ENCODE measurements at places on chromosomes 6 and 20.

- DNase-seq: no peak
Measured at GRCh38 chr20:10509376-10509775, 74.3 kb downstream of the SLX4IP start.

DNA sequence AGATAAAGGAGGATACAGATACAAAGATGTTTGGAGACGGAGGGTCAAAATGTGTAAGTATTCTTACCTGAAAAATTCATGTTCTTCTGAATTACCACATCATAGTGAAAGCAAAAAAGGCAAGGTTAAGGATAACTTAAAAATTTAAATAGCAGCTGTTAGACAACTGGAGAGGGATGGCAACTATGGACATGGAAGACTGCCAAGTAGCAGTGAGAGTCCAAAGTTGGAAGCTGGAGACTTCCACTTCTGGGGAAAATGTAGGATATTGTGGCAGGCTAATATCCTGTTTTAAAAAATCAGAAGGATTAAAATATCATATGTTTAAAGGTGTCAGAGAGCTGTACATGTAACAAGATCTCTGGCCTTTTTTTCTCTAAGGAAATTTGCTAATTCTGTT is 29.8 kb downstream of the SYCP2 start:
- DNase-seq: no peak

GRCh38 chr6:125853168-125853567 is 62.4 kb downstream of the NCOA7 start:
- DNase-seq: no peak

DNA sequence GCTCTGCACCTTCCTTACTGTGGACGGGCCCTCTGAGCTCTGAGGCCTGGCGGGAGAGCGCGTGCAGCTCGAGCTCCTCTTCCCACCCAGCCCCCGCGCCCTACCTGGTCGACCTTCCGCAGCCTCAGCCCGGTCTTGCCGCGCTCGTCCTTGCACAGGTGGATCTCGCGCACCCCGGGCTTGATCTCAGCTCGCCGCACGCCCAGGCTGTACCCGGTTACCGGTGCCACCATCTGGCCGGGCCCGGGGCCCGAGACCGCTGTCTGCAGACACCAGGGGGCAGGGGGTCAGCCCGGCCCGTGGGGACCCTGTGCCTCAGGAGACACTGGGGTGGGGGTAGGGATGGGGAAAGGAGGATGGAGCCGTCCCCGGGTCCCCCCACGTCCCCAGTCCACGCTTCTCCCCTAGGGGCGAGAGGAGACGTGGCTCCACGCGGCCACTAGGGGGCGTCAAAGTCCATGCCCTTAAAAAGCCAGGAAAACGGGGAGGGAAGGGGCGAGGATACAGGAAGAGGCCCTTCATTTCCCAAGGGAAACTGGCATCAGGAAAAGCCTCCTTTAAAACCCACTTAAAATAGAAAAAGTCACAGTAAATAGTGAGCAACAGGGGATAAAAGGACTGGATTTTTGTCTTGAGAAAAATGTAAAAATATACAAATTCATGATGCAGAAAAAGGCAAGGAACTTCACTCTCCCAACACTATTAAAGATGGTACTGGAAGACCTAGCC is 15.5 kb downstream of the SDCBP2 start:
- DNase-seq: peak; percentile 86

GRCh38 chr6:119110601-119111548 is 32.4 kb upstream of the FAM184A start:
- peak; percentile 83 for DNase-seq

DNA sequence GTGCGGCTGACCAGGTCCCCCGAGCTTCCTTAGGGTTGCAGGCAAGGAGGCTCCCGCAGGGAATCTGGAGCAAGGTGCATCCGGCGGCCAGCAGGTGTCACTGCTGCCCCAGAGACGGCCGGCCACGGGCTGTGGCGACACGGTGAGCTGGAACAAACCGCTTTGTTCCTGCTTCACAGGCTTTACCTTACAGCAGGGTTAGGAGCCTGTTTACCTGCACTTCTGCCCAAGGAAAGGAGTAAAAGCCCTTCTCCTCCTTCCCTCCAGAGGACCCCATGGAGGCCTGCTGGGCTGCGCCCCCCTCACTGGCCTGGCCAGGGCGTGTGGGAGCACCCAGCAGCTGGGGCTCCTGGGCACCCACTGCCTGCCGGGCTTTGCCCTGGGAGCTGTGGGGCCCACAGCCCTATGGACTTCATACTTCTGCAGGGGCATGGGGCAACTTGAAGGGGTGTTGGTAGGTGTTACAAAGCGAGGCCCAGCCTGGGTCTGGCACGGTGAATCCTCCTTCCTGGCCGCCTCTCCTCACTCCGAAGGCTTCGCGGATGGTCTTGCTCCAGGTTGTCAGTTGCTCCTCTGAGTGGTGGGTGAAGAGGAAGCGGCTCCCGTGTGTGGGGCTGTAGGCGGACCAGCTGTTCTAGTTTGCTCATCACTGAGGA is 88.4 kb downstream of the CDC5L start:
- peak; percentile 89 for DNase-seq

DNA sequence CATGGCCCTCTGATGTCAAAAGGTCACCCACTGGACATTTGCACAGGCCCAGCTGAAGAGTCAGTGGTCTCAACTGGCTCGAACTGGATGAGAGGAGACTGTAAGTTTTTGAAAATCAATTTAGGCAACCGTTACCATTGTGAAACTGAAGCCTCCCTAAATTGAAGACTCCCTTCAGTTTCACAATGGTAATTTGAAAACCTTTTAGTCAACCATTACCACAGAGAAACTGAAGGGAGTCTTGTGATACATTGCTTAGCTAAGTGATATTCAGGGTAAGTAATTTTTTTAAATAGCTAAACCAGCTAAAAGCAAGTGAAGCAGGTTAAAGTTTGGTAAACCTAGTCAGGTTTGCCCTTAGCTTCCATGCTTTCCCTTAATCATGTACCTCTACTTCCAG is 197.3 kb upstream of the NT5E start:
- DNase-seq: no peak

- no peak for DNase-seq
Measured at GRCh38 chr6:32775071-32775470, 11.7 kb upstream of the HLA-DQB2 start.

- no peak for DNase-seq
Measured at GRCh38 chr6:108119769-108120141, 45.2 kb upstream of the OSTM1 start.
